ENCODE measurements at places on chromosomes 7 and 10. TPM values are rescaled to one million over a fixed set of nuclear protein-coding genes. Genes with fewer than 3 reads are reported as not detected.

DNA sequence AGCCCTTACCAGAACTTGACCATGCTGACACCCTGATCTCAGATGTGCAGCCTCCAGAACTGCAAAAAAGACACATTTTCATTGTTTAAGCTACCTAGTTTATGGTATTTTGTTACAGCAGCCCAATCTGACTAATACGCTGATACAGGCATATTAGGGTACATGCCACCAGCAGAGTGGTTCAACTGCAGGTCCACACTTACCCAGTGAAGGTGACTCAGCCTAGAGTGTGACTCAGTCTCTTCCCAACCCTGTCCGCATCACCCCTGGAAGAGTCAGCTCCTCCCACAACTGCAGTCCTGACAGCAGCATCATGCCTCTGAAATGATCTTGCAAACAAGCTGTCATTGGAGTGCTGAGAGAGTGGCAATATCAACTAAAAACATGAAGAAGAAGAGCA, 30.8 kb upstream of the GOT1 start:
- peaks cover 22% of the 10 kb centered on the region for H3K27me3 ChIP-seq
- no peak overlapping the region for H3K4me3 ChIP-seq
- no peak for DNase-seq
- H3K27ac ChIP-seq: no peak overlapping the region
- H3K36me3 ChIP-seq: no peaks in the 10 kb centered on the region

GRCh38 chr7:121547544-121548092, 151.5 kb upstream of the FAM3C start:
- H3K27ac ChIP-seq: no peak overlapping the region
- no peak for DNase-seq
- H3K27me3 ChIP-seq: no peaks in the 10 kb centered on the region
- H3K36me3 ChIP-seq: no peaks in the 10 kb centered on the region
- H3K4me3 ChIP-seq: no peak overlapping the region

- DNase-seq: no peak
- H3K27me3 ChIP-seq: no peaks in the 10 kb centered on the region
- no peak overlapping the region for H3K4me3 ChIP-seq
- H3K27ac ChIP-seq: no peak overlapping the region
- no peaks in the 10 kb centered on the region for H3K4me1 ChIP-seq
- no peaks in the 10 kb centered on the region for H3K36me3 ChIP-seq
Measured at GRCh38 chr7:53431901-53432300, 396.5 kb downstream of the POM121L12 start.

DNA sequence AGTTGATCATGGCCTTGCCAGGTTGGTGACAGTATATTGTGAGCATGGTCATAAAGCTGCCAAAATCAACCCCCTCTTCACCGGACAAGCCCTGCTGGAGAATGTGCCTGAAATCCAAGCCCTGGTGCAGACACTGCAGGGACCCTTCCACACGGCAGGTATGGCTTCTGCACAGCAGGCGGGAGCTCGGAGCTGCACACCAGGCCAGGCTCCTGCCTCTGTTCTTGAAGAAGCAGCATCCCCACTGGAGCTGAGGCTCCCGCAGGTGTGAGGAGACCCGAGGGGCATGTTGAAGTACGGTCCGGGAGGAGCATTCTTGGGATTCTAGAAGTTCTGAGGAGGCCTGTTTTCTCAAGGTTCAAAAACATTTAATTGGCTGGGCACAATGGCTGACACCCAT, 12.7 kb downstream of the DHTKD1 start:
- H3K4me1 ChIP-seq: peaks cover 2% of the 10 kb centered on the region
- peaks cover 9% of the 10 kb centered on the region for H3K36me3 ChIP-seq
- DNase-seq: no peak
- no peaks in the 10 kb centered on the region for H3K27me3 ChIP-seq
- H3K27ac ChIP-seq: no peak overlapping the region
- no peak overlapping the region for H3K4me3 ChIP-seq

GRCh38 chr7:84191261-84191660, 3.3 kb downstream of the SEMA3A start:
- peaks cover 46% of the 10 kb centered on the region for H3K4me1 ChIP-seq
- peaks cover 2% of the 10 kb centered on the region for H3K27me3 ChIP-seq
- H3K27ac ChIP-seq: no peak overlapping the region

DNA sequence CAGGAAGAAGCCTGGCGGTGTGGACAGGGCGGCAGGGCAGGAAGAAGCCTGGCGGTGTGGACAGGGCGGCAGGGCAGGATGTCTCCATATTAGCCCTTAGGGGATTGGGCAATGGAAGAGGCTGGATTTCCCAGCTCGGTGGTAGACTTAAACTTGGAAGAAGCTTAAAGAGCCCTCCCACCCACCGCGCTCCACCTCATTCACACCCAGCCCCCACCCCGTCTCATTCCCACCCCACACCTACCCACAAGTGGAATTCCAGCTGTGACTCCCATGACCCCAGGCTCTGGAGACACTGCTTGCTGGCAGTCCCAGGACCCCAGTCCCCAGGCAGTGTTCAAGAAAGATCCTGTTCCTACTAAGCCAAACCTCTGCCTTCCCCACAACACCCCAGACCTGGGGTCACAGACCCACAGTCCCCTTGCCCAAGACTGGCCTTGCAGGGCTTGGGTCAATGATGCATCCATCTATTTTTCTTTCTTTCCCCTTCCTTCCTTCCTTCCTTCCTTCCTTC, 34.0 kb downstream of the SPDYE6 start:
- peaks cover 2% of the 10 kb centered on the region for H3K27me3 ChIP-seq
- no peak for DNase-seq
- no peak overlapping the region for H3K4me3 ChIP-seq
- H3K27ac ChIP-seq: no peak overlapping the region

GRCh38 chr10:87861566-87861952, 1.8 kb downstream of the KLLN start:
- H3K36me3 ChIP-seq: peaks cover 5% of the 10 kb centered on the region
- H3K4me3 ChIP-seq: peak overlapping the region; percentile 96
- peak overlapping the region; percentile 95 for H3K27ac ChIP-seq
- peaks cover 29% of the 10 kb centered on the region for H3K4me1 ChIP-seq

- H3K4me3 ChIP-seq: no peak overlapping the region
- H3K4me1 ChIP-seq: no peaks in the 10 kb centered on the region
- no peak overlapping the region for H3K27ac ChIP-seq
- no peaks in the 10 kb centered on the region for H3K36me3 ChIP-seq
- H3K27me3 ChIP-seq: no peaks in the 10 kb centered on the region
Measured at GRCh38 chr7:138697535-138698182, 3.5 kb downstream of the SVOPL start.

DNA sequence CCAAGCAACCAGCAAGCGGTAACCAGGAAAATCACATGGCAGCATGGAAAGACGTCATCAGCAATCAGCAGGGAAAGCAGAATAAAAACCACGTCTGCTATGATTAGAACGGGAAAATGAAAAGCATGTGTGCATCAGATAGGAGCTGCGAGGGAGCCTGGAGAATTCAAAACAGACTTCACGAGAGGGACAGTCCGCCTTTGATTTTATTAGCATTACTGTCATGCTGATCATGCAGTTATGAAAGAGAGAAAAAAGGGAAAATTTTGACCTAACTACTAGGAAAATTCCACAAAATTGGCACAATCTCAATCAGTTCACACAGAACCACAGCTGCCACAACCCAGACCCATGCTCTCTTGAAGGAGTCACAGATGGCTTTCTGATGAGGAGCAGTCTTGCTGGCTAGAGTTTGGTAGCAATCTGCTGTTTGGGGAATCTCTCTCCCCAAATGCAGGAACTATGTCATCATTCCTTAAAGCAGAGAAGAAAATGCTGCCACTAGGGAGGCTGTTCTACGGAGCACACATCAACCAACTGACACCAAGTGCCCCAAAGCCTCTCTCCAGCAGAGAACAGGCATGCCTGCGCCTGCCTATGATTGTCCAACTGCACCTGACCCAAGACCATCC, 295.9 kb downstream of the TNS3 start:
- H3K36me3 ChIP-seq: no peaks in the 10 kb centered on the region
- no peak overlapping the region for H3K27ac ChIP-seq
- peaks cover 3% of the 10 kb centered on the region for H3K4me1 ChIP-seq
- H3K27me3 ChIP-seq: peaks cover 3% of the 10 kb centered on the region

GRCh38 chr10:117249493-117250093, 8.7 kb downstream of the SLC18A2 start:
- no peaks in the 10 kb centered on the region for H3K4me1 ChIP-seq
- no peak overlapping the region for H3K27ac ChIP-seq
- peaks cover 39% of the 10 kb centered on the region for H3K27me3 ChIP-seq
- DNase-seq: no peak

DNA sequence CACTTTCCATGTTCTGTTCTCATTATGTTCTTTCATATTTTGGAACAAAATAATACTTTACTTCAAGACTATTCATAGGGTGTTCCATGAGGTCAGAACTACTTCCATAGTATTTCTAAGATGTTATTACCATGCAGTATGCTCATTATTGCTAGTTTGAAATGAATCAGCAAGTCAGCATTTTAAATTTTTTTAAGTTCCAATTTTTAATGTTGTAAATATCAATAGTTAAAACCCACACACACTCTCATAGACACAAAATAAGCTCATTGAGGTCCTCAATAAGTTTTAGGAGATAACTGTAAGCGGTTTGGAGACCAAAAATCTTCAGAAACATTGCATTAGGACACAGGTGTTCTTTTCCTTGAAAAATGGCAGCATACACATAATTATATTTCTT, 550.7 kb downstream of the AUTS2 start:
- no peaks in the 10 kb centered on the region for H3K4me1 ChIP-seq
- H3K27ac ChIP-seq: no peak overlapping the region
- no peaks in the 10 kb centered on the region for H3K27me3 ChIP-seq
- no peaks in the 10 kb centered on the region for H3K36me3 ChIP-seq
- H3K4me3 ChIP-seq: no peak overlapping the region
- DNase-seq: no peak

DNA sequence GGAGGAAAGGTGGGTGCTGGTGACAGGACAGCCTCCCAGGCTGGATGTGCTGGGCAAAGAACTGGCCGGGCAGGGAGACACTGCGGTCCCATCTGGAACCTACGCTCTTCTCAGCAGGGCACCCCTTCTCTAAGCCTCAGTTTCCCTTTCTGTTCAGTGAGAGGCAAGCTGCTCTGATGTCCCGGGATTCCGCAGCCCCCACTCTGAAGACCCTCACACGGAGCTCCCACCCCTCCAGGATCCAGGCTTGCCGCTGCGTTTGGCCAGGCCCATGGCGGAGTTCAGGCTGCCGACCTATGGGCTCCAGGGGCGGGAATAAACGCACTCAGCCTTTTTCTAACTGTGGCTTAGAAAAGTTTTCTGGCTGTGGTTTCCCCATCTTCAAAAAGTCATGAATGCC, 10.2 kb upstream of the INTS1 start:
- no peak for DNase-seq
- no peak overlapping the region for H3K4me3 ChIP-seq
- no peaks in the 10 kb centered on the region for H3K27me3 ChIP-seq
- H3K27ac ChIP-seq: no peak overlapping the region

DNA sequence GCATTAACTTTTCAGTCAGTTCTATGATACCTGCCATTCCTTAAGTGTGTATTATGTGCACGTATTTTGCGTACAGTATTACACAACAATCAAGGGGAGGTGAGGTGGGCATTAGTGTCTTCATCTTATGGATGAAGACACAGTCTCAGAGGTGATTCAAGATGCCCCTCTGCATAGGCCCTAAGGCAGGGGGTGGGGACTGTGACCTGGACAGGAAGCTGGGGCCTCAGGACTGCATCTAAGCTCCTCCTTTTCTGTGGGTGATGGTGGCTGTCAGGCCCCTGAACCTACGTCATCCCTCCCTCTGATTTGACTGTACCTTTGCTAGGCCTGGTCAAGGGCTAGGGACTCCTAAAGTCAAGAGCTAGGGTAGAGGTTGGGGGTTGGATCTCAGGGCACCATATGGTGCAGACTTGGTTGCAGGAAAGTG, 38.9 kb downstream of the HK1 start:
- no peaks in the 10 kb centered on the region for H3K27me3 ChIP-seq
- peaks cover 39% of the 10 kb centered on the region for H3K4me1 ChIP-seq
- no peak for DNase-seq

- no peak overlapping the region for H3K27ac ChIP-seq
- no peak overlapping the region for H3K4me3 ChIP-seq
- DNase-seq: no peak
- H3K4me1 ChIP-seq: peaks cover 20% of the 10 kb centered on the region
Measured at GRCh38 chr7:151406886-151407583, 2.8 kb downstream of the WDR86 start.

- no peak for DNase-seq
- peaks cover 7% of the 10 kb centered on the region for H3K4me1 ChIP-seq
Measured at GRCh38 chr7:156635529-156636385, 4.8 kb upstream of the RNF32 start.

DNA sequence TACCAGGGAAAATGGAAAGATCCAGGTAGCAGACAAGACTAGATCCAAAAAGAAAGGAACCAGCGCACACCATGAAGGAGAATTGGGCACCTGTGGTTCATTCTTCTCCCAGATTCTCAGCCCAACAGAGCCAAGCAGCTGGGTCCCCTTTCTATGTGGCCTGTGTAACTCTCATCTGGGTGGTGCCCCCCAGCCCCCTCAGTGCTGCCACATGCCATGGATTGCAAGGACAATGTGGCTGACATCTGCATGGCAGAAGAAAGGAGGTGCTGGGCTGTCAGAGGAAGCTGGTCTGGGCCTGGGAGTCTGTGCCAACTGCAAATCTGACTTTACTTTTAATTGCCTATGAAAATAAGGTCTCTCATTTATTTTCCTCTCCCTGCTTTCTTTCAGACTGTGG, 21.4 kb downstream of the PRSS2 start:
- no peaks in the 10 kb centered on the region for H3K27me3 ChIP-seq
- peaks cover 36% of the 10 kb centered on the region for H3K4me1 ChIP-seq

GRCh38 chr10:123284022-123284421, 129.8 kb downstream of the BUB3 start:
- H3K27me3 ChIP-seq: no peaks in the 10 kb centered on the region
- no peak overlapping the region for H3K27ac ChIP-seq
- no peak for DNase-seq
- peaks cover 19% of the 10 kb centered on the region for H3K4me1 ChIP-seq
- H3K4me3 ChIP-seq: no peak overlapping the region
- H3K36me3 ChIP-seq: peaks cover 4% of the 10 kb centered on the region

DNA sequence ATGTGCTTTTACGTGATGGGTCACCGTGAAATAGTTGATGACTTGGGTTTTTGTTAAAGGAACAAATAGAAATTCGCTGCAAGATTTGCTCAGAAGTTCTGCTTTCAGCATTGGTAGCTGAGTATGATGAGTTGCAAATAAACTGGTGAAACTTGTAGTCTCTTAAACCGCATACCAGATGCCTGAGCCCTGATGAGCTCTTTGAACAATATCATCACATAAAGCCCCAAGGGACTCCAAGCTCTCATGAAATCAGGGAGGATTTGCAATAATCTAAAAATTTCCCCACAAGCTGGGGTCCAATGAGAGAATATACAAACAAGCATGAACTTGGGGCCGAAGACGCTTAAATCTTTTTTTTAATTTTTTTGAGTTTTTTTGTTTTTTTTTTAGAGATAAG, 312.4 kb downstream of the CALN1 start:
- H3K4me1 ChIP-seq: no peaks in the 10 kb centered on the region
- H3K27ac ChIP-seq: no peak overlapping the region
- H3K27me3 ChIP-seq: no peaks in the 10 kb centered on the region
- H3K4me3 ChIP-seq: no peak overlapping the region
- no peak for DNase-seq

GRCh38 chr7:123581162-123581459, 20.5 kb upstream of the ASB15 start:
- H3K27me3 ChIP-seq: peaks cover 9% of the 10 kb centered on the region
- no peaks in the 10 kb centered on the region for H3K4me1 ChIP-seq
- DNase-seq: no peak
- no peak overlapping the region for H3K27ac ChIP-seq
- no peak overlapping the region for H3K4me3 ChIP-seq

The ACTL6B gene
- not detected for total RNA-seq

The TFPI2 gene
- not detected for total RNA-seq

The NYAP1 gene
- 0.30 TPM for total RNA-seq

The TMEM213 gene
- not detected for total RNA-seq

The CALY gene
- not detected for total RNA-seq

The GBX1 gene
- not detected for total RNA-seq

The ASB4 gene
- not detected for total RNA-seq

The AUTS2 gene
- 1.1 TPM for total RNA-seq
